ENCODE measurements at places on chromosomes 4 and X.

DNA sequence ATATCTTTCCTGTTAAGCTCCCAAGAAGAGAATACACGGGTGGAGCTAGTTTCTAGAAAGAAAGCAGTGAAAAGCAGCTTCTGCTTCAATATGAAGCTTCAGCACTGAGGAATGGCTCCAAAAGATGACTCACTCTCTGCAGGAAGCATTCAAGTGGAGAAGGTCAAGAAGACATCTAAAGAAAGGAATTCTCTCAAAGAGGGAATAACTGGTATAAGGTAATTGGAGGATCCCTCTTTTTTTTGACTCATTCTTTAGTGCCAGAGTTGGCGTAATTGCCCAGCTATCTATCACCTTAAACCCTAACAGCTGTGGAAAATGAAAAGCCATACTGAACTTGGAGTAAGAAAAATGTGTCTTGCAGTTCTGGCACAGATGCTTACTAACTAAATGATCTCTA is 3.5 kb downstream of the EDA2R start:
- no peak for DNase-seq

- no peak for DNase-seq
Observed at GRCh38 chrX:151081016-151081415, 95.4 kb upstream of the GPR50 start.

GRCh38 chr4:16790508-16790907 is 107.9 kb downstream of the LDB2 start:
- DNase-seq, result no peak

DNA sequence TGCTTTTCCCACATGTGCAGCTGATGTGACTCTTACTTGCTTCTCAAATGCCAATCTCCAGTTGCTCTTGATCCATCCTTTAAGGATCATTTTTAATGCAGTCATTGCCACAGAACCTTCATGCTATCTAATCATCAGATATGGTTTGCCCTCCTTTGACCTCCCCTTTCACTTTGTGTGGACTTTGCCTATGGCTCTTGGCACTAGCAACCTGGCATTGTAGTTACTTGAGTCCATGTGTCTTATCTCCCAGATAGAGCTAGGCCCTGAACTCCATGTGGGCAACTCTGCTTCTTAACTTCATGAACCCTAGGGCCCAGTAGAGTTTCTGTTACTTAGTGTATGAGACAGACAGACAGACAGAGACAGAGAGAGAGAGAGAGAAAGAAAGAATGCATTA is 41.6 kb downstream of the MTM1 start:
- no peak for DNase-seq
